AG09309 (cell line): ENCODE measurements at places on chromosomes 7 and 10.

DNA sequence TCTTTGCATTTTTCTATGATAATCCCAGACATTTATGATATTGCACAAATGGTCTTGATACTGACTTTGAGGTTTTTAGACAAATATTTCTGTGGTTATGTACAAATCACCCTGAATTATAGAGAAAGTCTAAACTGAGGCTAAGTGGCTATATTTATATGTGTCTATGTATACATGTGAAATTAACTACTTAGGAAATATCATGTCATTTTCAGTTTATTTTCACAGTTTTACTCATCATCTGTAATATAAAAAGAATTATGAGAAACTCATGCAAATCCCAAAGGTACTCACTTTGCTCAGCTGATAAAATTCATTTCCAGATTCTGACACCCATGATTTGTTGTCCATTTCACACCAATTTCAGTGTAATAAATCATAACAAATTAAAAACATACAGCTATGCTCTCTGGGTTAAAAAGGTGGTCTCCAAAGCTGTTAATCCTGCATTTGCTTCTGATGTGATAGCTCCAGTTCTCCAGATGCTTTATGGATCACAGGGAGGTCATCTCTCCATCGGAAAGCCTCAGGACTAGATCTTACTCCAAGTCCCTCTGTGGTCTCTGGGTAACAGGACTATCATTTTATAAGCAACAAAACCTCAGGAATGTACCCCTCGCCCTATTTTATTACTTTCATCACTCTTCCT, 673.9 kb downstream of the PARD3 start:
- DNase-seq: no peak

DNA sequence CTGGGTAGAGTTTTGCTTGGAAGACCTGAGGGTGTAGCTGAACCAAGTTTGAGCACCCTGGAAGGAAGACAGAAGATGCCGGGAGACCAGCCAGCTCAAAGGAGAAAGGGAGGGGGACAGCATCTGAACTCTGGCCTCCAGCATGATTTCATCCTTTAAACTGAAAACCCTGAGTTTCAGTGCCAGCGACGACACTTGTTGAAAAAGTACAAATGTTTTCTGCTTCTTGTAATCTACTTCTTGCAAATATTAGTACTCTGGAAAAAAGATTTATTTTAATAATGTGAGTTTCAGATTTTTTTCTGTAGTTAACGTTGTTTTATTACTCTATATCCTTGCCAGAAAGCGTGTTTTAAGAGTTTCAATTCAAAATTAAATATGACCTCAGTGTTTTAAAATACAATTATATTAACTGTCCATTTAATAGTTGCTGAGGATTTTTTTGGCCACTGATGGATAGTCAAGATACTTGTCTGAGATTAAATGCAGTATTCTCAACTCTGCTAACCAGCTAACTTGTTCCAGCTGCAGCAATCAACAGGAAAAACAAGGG, 227.7 kb downstream of the MGMT start:
- no peak for DNase-seq

DNA sequence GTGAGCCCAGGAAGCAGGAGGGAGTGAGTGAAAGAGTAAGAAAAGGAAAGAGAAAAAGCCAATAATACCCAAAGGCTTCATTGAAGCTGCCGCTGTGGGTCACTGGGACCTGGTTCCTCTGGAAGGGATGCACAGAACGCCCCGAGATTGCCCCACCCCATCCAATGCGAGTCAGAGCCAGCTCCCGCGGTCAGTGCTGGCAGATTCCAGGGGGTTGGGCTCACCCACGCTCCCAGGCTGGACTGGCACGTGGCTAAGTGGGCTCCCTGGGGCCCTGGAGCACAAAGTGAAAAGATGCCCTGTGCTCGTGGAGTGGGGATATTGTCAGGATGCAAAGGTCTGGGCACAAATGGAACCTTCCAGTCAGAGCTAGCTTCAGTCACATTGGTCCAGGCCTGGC, 117.0 kb downstream of the OAT start:
- DNase-seq: no peak

DNA sequence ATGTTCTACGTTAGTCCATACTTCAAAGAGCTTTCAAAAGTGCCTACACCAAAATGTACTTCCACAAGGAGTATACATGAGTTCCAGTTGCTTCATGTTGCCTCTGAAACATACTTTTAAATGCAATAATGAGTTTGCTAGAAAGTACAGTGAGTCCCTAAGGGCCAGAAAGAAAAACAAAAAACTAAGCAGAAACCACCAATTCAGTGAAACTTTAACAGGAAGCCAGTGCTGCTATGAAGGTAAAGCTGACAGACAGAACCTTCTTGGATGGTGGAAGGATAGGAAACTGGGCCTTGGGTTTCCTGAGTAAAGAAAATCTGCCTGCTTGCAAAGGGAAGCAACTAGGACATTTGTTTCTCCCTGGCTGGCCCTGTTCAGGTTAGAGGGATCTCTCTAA, 104.2 kb downstream of the CTTNBP2 start:
- DNase-seq: no peak

DNA sequence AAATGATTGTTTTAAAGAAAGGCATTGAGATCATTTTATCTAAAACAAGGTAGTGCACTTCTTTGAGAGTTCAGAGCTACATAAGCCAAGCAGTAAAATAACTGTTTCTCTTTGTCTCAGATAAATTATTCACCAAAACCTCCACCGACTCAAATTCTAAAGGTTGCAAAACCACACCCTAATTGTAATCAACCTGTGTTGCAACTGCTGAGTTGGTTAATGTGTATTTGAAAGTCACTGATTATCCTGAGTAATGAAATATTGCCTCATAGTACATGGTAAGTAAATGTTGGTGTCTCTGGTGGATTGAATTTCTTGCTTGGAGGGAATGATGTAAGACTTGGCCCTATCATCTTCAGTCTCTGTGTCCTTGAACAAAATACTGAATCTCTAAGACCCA, 35.9 kb upstream of the CYP2C9 start:
- DNase-seq: no peak

GRCh38 chr10:33509231-33509831, 174.9 kb upstream of the NRP1 start:
- no peak for DNase-seq

GRCh38 chr7:51455513-51455912, 138.9 kb upstream of the COBL start:
- DNase-seq: no peak

DNA sequence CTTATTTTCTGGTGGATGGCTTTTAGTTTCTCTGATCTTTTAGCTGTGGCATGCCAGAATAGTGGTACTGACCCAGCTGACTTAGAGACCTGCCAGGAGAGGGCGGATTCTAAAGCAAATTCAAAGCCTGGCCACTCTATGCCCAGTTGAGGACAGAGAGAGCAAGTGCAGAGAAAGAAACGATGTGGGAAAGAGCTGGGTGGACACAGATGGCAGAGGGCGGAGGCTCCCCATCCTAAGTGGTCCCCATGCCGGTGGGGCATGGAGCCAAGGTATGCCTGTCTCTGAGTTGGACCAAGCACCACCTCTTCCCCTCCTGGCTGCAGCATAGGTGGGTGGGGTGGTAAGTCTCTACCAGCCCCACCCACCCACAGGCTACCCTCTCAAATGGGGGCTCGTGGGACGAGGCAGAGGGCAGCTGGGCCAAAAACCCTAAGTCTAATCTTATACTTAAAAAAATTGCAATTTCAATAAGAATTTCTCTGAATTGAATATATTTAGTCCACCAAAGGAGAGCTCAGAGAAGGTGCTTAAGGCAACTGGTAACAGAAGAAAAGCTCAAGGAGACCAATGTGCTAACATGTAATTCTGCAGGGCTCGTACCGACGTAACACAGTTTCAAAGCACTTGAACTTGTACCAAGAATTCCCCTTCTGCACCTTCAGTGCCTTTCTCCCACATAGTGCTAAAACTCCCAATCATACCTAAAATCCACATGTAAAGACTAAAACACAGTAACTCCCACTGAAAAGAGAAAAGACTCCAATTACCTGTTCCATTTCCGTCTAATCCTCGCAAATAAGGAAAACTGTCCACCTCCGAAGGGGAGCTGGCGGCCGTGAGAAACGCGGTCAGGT, 85.7 kb upstream of the NMT2 start:
- DNase-seq: no peak

GRCh38 chr7:130891254-130892094, 157.5 kb upstream of the KLF14 start:
- DNase-seq: peak; percentile 85

DNA sequence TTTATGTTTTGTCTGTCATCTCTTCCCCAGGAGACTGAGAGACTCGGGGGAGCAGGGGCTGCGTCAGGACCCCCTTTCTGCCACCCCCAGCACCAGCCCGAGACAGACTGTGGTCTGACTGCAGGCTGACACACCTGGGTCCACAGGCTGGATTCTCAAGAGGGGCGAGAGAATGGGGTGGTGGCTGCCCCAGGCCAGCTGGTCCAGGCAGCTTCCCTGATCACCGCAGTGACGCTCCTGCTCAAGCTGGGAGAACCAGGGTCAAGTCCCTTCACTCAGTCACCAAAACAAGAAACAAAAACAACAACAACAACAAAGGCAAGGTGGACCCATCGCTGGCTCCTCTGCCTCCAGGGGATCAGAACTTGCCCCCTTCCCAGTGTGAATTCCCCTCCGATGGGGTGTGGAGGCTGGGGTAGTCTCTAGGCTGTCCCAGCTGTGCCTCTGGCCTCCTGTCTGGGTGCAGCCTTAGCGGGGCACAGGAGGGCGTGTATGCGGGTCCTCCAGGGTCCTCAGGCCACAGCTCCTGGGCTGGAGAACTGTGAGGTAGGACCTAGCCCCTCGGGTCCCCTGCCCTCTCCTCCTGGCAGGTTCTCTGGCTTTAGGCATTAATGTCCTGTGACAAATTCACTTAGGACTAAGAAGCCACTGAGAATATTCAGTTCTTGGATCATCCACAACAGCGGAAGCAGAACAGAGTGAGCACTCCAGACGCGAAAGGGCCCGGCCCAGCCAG, 40.6 kb downstream of the PRKAG2 start:
- DNase-seq: no peak

GRCh38 chr7:56174875-56175760, 58.9 kb upstream of the NUPR2 start:
- no peak for DNase-seq

DNA sequence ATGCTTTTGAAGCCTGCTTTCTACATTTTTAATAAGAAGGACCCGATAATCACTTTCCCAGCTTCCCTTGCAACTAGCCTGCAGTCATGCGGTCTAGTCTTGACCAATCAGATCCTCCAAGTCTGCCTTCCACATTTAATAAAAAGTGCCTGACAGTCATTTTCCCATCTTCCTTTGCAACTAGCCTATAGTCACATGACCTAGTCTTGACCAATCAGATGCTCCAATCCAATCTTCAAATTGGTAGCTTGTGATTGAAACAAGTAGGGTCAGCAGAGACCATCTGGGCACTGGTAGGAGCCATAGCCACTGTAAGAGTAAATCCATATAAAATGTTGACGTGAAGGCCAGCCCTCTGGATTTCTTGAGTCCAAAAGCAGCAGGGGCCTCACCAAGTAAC, 80.0 kb downstream of the NPTX2 start:
- no peak for DNase-seq

GRCh38 chr10:22468570-22469320, 123.4 kb downstream of the SPAG6 start:
- DNase-seq: no peak

GRCh38 chr7:45880433-45880860, 7.6 kb upstream of the CCDC201 start:
- no peak for DNase-seq

GRCh38 chr7:1512781-1513656, 8.8 kb upstream of the INTS1 start:
- no peak for DNase-seq

DNA sequence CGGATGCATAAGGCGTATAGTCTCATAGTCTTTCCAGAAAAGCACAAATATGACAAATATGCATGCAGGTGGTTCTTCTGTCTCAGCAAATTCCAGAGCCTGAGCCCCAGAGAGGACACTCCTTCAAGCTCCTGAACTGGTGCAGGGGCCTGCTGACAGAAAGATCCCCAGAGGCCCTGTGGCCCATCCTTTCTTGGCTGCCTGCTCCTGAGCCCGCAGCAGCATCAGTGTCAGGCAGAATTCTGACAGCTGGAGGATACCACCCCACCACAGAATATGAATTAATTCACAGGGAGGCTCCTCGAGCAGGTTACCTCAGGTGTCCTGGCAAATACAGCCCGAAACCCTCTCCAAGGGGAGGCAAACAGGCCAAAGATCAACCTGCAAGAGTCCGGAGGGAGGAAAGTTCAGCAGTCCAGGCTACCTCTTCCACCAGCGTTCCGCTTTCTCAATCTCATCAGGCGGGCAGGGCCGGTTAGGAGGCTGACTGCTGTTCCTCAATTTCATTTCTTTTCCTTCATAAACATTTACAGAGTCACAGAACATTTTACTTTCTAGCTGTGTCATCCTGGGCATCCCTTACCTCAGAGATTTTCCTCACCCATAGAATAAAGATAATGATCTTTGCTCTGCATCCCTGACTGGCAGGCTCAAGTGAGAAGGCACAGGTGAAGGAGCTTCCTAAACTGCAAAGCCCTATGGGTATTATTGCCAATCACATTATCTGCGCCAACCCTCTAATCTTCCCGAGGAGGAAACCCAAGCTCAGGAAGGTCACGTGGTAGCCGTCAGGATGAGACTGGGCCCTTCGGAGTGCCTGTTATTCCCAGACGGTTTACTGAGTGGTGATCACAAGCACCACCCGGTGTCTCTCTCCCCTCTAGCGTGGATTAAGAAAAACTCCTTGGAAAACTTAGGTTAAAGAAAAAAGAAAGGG, 1.4 kb downstream of the DNAJB12 start:
- DNase-seq: no peak

DNA sequence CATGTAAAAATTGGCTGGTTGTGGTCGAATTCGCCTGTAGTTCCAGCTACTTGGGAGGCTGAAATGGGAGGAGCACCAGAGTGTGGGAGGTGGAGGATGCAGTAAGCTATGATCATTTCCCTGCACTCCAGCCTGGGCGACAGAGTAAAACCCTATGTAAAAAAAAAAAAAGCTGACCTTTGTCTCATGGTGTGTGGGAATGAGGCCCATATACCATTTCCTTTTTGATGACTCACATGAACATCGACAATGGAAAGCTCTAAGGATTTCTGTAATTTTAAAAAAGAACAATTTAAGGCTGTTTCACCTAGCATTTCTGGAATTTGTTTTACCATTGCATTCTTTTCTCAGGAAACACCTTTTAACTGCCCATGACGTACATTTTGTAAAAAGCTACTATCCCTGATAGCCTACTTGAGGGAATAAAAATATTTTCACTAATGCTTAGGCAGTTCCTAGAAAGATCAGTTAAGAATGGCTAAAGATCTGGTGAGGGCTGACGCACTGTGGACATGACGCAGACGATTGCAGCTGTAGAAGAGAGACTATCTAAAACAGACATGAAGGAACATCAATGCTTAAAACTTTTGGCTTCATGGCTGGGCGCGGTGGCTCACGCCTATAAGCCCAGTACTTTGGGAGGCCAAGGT, 400.6 kb upstream of the IGFBP3 start:
- no peak for DNase-seq

DNA sequence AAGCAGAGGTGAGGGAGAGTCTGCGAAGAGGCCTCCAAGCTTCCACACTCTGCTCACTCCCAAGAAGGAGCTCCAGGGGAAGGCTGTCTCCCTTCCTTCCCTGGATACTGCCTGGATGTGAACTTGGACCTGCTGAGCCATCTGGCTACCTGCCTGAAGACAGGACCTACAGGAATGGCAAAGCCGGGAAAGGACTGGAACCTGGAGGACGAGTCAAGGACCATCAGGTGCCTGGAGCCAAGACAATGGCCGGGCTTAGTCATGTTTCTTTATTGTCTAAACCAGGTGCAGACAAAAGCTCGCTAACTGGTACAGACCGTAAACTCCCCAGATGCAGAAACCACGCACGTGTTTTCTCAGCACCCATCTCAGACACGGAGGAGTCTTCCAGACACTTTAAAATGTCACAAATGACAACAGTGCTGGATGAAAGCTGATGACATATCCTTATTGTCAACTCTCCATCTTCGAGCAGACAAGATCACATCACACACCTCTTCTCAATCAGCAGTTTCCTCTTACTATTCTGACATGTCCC, 12.1 kb downstream of the ASB13 start:
- no peak for DNase-seq
